ENCODE measurements at places on chromosomes 2 and 18.

DNA sequence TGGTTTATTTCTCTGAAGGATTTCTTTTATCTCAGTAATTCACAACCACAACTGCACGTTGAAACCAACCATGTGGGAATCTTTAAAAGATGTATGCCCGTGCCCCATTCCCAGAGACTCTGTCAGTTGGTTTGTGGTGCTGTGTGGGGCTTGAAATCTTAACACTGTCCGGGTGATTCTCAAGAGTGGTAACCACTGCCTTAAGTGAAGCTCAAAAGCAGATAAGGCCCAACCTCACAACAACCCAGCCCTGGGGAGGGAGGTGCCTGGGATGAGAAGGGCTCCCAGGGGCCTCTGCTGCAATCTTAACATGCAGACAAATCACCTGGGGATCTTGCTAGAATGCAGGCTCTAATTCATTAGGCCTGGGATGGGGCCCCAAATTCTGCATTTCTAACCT is 13.4 kb downstream of the AOX1 start:
- no peak for DNase-seq

GRCh38 chr2:221034026-221034701 is 537.9 kb downstream of the EPHA4 start:
- no peak for DNase-seq

DNA sequence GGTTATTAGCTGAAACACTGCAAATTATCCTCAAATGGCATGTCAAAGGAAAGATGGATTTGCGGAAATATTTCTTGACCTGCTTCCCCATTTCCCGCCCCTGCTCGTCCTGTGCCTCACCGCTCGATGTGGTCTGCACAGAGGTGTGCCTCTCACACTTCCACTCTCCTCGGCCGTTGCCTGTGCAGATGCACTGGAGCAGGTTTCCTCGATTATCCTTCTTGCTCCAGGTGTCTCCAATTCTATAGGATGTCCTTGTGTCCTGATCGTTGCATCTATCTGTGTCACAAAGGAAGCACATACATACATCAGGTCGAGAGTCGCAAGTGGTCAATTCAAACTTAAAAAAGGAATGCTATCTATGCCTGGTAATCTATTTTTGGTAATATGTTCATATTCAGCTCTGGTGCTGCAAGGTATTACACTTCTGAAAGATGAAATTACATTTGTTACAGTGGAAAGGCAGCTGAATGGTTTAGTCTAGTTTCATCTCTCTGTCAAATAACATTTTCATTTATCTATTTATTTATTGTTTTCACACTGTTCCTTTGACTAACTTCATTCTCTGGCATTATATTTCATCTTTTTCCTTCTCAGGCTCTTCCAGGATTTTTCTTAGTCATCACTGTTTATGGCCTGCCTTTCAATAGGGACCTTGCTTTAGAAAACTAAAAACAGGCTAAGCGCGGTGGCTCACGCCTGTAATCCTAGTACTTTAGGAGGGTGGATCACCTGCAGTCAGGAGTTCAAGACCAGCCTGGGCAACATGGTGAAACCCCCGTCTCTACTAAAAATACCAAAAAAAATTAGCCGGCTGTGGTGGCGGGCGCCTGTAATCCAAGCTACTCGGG is 7.6 kb downstream of the FN1 start:
- DNase-seq, result no peak

DNA sequence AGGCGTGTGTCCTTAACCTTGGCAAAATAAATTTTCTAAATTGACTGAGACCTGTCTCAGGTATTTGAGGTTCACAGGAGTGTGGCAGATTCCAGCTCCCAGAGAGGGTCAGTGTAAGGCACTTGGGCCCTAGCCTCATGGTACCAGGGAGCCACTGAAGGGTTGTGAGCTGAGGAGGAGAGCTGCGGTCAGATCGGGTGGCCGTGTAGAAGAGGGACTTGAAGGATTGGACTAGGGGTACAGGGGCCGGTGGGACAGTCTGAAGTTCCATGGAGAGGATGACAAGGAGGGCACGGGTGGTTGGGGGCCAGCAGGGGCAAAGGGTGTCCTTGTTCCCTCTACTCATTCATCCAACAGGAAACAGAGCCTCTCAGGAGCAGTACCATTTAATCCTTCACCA is 327.0 kb upstream of the HS6ST1 start:
- no peak for DNase-seq

GRCh38 chr18:56835331-56835730 is 184.2 kb downstream of the WDR7 start:
- DNase-seq, result no peak

- no peak for DNase-seq
Measured at GRCh38 chr2:10274376-10274775, 28.3 kb upstream of the HPCAL1 start.

GRCh38 chr18:75714766-75715165 is 287.3 kb upstream of the SMIM21 start:
- no peak for DNase-seq

DNA sequence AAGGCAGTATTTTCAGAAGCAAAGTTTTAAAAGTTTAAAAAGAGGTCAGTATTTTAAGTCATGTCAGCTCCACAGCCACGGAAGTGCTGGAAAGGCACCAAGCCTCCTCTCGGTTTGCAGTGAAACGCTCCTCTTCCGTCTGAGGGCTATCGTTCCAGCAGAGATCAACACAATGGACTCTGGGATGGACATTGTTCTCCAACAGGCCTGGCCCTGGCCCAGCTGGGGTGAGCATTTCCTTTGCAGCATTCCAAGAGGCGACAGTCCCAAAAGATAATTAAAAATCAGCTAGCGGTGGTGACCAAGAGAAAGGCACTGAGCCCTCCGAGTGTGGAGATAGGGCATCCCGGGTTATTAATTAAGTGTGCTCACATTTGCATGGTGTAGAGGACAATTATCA is 95.9 kb upstream of the LCLAT1 start:
- DNase-seq, result no peak

DNA sequence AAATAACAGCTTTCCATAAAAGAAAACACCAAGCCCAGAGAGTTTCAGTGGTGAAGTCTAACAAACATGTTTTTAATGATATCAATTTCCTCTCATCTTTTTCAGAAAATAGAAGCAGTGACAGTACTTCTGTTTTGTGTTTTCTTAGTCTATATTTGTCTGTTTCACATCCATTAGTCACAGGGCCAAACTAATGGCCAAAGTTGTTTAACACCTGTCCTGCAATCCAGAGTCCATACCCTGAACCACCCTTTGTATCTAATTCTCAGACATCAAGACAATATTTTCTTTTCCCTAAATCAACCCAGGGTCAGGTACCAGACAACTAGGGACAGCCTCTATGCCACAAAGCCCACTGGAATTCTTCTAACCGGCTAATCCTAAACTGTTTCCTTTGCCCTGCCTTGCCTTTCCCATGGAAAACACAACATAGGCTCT is 25.9 kb downstream of the TMSB10 start:
- DNase-seq, result no peak

- DNase-seq, result no peak
Measured at GRCh38 chr2:186695081-186695756, 1.4 kb downstream of the FAM171B start.

GRCh38 chr18:7684966-7685365 is 117.8 kb downstream of the PTPRM start:
- no peak for DNase-seq

DNA sequence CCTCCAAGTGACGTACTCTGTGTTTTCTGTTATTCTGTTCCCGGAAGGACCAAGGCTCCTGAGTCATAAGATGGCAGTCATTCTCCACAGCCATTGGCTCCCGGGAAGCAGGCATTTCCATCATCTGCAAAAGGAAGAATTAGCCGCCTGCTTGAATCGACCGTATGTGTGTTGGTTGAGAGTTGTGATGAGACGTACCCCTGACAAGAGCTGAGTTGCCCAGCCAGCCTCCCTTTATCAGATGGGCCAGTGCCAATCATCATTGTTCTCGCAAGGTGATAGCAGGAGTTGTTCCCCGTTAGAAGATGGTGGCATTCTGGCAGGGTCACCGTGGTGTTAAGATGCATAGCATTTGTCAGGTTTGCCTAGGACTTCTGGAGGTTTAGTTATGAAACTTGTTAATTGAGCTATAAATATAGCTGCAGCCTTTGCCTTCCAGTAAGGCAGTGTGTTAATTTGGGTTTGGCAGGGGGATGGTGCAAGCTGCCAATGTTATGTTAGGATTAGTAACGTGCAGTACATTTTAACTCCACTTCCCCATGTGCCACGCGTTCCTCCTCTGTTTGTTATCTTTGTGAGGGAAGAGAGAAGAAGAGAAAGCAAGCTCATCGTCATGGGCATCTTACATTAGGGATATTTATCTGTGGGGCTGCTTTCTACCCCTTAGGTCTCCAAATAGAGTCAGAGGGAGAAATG is 652.7 kb upstream of the FANCL start:
- DNase-seq, result no peak

DNA sequence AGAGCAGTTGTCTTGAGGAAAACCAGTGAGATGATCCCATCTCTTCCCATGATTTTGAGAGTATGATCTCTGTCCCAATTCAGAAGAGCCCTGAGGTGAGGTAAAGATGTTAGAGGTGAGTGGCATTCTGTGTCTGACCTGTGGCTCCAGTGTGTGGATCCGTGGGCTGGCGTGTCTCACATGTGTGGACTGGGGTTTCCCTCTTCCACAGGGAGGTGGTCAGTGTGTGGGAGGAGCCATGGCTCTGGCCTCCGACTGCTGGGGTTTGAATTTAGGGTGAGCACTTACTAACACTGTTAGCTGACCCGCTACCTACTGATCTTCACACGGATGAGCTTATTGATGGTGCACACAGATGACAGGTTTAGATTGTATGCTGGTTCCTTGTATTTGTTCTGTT is 31.2 kb downstream of the ASAP2 start:
- no peak for DNase-seq

- no peak for DNase-seq
Measured at GRCh38 chr2:166958986-166959481, 70.8 kb downstream of the XIRP2 start.

- DNase-seq, result no peak
Measured at GRCh38 chr2:42153944-42154581, 15.1 kb upstream of the EML4 start.

DNA sequence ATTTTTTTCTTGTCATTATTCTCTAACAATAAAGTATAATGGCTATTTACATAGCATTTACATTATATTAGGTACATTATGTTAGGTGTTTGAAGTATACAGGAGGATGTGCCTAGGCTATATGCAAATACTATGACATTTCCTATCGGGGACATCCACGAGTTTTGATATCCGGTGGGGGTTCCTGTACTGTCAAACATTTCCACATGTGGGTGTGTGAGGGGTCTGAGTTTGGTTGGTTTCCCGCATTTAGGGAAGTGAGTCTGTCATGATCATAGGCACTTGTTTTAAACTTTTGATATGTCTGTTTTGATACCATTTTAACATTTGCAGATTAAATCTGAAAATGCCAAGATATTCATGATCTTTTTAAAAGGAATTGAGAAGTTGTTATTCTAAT is 76.0 kb downstream of the CEP192 start:
- no peak for DNase-seq

DNA sequence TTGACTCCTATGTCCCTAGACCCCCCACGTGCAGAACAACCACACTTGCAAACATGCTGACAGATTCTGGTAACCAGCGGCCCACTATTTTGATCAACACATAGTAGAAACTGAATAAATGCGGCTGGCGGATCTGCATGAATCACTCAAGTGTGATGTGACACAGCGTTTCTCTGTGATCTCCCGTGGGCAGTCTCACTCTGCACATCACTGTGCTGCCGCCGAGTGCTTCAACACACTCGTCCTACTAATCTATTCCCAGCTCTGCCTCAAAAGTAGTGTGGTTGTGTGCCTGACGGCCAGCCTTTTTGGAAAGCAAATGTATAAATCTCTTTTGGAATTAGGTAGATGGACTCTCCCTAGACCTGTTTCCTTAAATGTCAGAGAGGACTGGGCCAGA is 37.3 kb upstream of the TMEM182 start:
- no peak for DNase-seq
